GM23248 (cell line): ENCODE measurements at places on chromosomes 3 and 15. TPM values are rescaled to one million over a fixed set of nuclear protein-coding genes. Genes with fewer than 3 reads are reported as not detected.

- no peak for DNase-seq
Observed at GRCh38 chr3:171321559-171322360, 138.4 kb downstream of the TNIK start.

DNA sequence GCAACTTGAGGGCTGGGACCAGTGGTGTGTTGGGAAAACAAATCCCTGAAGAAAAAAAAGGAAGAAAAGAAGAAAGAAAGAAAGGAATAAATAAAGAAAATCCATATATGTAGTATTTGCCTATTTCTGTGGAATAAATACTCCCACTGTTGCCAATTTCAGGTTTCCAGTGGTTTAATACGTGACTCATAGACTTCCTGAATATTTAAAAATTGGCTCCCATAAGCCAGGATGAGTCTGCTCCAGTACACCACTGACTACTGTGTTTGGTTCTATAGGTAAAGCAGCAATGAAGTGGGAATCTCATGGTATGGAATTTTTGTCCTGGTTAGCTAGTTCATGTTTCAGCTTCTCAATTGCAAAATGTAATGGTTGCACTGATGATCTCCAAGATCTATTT lies 31.6 kb downstream of the PYDC2 start:
- peak; percentile 15 for DNase-seq

RFT1 gene
- total RNA-seq: 20.9 and 35.0 TPM in 2 replicates

OPA1 gene
- 42.2 and 51.5 TPM in 2 replicates for total RNA-seq

TRH gene
- not detected in 2 replicates for total RNA-seq
